ENCODE measurements at places on chromosomes 16 and 17. TPM values are rescaled to one million over a fixed set of nuclear protein-coding genes. Genes with fewer than 3 reads are reported as not detected.

DNA sequence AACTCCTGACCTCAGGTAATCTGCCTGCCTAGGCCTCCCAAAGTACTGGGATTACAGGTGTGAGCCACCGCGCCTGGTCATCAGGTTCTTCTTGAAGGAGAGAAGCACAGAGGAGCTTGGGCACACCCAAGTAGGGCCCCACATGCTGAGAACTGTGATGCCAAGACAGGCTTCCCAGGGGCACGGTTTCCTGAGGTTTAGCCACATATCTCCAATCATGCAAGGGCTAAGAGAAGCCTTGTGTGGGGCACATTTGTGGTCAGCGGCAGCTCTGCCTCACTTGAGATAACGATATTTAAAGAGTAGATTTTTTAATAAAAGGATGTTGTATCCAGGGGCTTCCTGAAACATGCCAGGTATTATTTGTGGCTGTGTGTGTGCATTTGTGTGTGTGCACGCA lies 46.9 kb downstream of the CUEDC1 start:
- H3K36me3 ChIP-seq: no peaks in the 10 kb centered on the region
- no peak overlapping the region for H3K4me3 ChIP-seq
- peaks cover 35% of the 10 kb centered on the region for H3K4me1 ChIP-seq
- no peak overlapping the region for H3K27ac ChIP-seq
- no peak for DNase-seq

Gene TEX19
- 1.1 TPM for total RNA-seq

- H3K4me3 ChIP-seq: no peak overlapping the region
- no peak overlapping the region for H3K27ac ChIP-seq
- H3K27me3 ChIP-seq: no peaks in the 10 kb centered on the region
- H3K36me3 ChIP-seq: no peaks in the 10 kb centered on the region
- H3K4me1 ChIP-seq: no peaks in the 10 kb centered on the region
Observed at GRCh38 chr17:61635913-61636432, 45.0 kb upstream of the NACA2 start.

- DNase-seq: no peak
- H3K4me3 ChIP-seq: no peak overlapping the region
- peaks cover 25% of the 10 kb centered on the region for H3K36me3 ChIP-seq
- no peaks in the 10 kb centered on the region for H3K4me1 ChIP-seq
- no peak overlapping the region for H3K27ac ChIP-seq
- H3K27me3 ChIP-seq: no peaks in the 10 kb centered on the region
Observed at GRCh38 chr17:760371-760770, 8.3 kb upstream of the GEMIN4 start.

Gene RHBDL3
- 12.3 TPM for total RNA-seq
